ENCODE measurements at places on chromosomes 5 and 9. TPM values are rescaled to one million over a fixed set of nuclear protein-coding genes. Genes with fewer than 3 reads are reported as not detected.

Gene CARTPT
- total RNA-seq, result not detected

DNA sequence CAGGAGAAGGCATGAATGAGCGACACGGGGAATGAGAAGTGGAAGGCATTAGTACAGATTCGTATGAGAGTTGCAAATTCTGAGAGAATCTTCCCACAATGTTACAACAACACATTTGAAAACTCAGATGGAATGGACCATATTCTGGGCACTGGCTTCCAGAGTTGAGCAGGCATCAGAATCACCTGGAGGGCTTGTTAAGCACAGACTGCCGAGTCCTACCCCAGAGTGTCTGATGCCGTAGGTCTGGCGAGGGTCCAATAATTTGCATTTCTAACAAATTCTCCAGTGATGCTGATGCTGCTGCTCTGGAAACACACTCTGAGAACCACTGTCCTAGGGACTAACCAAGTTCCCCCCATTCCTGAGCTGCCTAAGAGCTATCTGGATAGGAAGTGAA, 2.9 kb upstream of the TLX3 start:
- no peak for DNase-seq

GRCh38 chr9:18596920-18597319, 123.0 kb downstream of the ADAMTSL1 start:
- DNase-seq, result no peak

GRCh38 chr9:80881320-80881719, 808.0 kb downstream of the TLE1 start:
- no peak for DNase-seq

Gene RNF183
- under 0.01 TPM for total RNA-seq

DNA sequence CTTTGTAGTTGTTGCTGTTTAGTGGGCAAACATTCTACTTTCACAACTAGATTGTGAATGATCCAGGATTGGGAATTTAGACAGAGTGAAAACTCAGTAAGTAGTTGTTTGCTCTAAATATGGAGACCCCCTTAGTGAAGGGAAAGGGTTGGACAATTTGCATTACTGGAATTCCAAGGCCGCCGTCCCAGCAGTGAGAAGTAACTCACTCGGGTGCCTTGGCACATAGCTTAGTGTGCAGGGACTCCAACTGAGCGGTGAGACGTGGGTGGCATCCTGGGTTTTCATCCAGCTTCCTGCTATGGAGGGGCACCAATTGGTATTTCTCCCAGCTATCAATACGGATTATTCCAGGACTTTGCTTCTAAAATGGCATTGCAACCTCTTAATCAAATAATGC, 69.7 kb upstream of the FCN1 start:
- DNase-seq, result no peak

GRCh38 chr9:107989099-107989498, 499.5 kb upstream of the KLF4 start:
- no peak for DNase-seq

GRCh38 chr5:38039826-38040225, 200.0 kb upstream of the GDNF start:
- no peak for DNase-seq

DNA sequence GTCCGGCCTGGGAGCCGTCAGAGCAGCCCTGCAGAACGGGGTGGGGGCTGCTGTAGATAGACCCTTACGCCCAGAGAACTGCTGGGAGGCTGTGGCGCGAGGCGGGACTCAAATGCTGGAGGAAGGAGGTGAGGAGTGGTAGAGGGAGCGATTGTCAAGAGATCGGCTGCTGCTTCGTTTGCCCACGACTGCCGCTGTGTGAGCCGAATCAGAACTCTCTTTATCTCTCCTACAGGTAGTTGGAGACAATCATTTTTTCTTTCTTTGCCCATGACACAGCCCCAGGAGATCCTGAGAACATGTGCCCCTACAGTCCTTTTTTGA, 456 bp downstream of the ZNF79 start:
- no peak for DNase-seq

GRCh38 chr9:97057651-97058050, 18.7 kb upstream of the CTSV start:
- DNase-seq, result no peak
